ENCODE measurements at places on chromosomes 6 and 20.

DNA sequence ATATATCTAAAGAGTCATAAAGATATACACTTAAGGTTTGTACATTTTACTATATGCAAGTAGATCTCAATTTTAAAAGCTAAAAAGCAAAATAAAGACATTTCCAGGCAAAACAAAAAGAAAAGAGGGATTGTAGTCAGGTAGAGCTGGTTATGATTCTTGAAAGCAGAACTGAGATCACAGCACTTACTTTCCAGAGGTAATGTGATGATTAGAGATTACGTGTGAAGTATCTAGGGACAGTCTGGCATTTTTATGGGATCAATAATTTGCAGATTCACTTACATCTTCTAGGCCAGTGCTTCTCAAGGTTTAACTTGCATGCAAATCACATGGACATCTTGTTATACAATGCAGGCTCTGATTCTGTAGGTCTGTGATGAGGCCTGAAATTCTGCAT is 595.5 kb downstream of the KIF16B start:
- no peaks in the 10 kb centered on the region for H3K36me3 ChIP-seq
- no peak overlapping the region for H3K27ac ChIP-seq
- H3K4me1 ChIP-seq, result no peaks in the 10 kb centered on the region
- H3K4me3 ChIP-seq, result no peak overlapping the region
- no peak for DNase-seq

DNA sequence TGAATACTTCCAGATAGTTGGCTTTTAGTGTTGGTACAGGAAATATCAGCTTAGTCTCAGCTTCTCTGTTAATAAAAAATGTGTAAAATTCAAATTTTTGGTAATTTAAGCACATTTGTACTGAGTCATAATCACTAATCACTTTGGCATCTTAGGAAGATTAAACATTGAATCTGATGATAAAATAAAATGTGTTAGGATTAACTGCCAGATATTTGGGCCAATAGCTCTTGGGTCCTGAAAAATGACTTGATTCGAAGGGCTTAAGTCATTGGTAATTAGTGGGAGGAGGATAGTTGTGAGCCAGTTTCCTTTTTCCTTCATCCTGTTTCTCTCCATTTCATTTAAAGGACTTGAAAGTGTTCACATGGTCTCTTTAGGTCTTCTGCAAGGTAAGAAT is 426.1 kb downstream of the RFPL4B start:
- H3K36me3 ChIP-seq, result no peaks in the 10 kb centered on the region
- no peak overlapping the region for H3K4me3 ChIP-seq
- H3K4me1 ChIP-seq, result no peaks in the 10 kb centered on the region
- DNase-seq, result no peak
- no peak overlapping the region for H3K27ac ChIP-seq

DNA sequence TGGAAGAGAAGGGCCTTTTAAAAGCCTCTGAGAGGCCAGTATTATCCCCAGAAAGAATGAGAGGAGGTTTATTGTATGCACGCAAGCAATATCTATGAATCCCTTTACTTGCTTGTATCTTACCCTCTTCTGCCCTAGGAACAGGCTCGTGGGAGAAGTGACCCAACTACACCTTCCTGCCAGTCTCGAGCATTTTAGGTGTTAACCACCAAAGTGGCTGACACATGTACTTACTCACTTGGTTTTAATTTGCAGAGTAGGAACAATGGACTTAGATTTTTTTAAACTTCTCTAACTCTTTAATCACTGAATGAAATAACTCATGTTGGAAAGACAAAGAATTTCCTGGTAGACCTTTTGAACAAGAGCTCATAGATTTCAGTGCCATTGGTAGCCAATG is 296.9 kb downstream of the PLCB1 start:
- DNase-seq, result no peak
- no peak overlapping the region for H3K4me3 ChIP-seq
- H3K27me3 ChIP-seq, result no peaks in the 10 kb centered on the region
- peaks cover 3% of the 10 kb centered on the region for H3K4me1 ChIP-seq

GRCh38 chr6:159831373-159831679 is 31.2 kb downstream of the PNLDC1 start:
- H3K27me3 ChIP-seq, result no peaks in the 10 kb centered on the region
- no peak overlapping the region for H3K27ac ChIP-seq
- H3K4me1 ChIP-seq, result peaks cover 17% of the 10 kb centered on the region
- no peaks in the 10 kb centered on the region for H3K36me3 ChIP-seq
- DNase-seq, result no peak

DNA sequence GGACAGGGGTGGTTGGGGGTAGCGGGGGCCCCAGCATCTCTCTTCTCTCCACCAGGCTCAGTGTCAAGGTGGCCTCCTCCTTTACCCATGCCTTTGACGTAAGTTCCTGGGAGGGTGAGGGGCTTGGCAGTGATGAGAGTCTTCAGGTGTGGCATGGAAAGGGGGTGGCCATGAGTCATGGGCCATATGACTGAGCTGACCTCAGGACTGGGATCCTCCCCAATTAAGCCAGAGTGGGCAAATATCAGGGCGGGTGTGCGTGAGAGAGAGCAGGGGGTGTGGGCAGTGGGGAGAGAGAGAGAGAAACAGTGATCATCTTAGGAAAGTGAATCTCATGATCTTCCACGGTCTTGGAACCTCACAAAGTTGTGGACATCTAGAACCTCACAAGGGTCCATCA is 8.2 kb upstream of the BPIFB4 start:
- no peaks in the 10 kb centered on the region for H3K4me1 ChIP-seq
- H3K27ac ChIP-seq, result no peak overlapping the region
- H3K4me3 ChIP-seq, result no peak overlapping the region
- no peak for DNase-seq
- no peaks in the 10 kb centered on the region for H3K36me3 ChIP-seq

DNA sequence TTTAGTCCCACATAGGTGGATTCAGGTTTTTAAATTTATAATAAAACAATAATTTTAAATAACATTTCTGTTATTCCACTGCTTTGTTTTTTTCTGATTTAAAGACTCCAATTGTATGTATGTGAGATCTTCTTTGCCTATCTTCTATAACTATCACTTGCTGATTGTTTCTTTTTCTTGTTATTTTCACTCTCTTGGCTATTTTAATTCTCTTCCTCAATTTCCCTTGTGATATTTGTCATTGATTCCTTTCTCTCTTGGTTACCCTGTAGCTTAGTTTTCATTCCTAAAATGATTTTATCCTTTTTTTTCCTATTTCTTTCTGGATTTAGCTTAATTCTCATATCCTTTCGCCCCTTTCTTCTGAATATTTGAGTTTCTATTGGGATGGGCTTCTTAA is 227.3 kb upstream of the TENT5A start:
- no peak overlapping the region for H3K27ac ChIP-seq
- no peak for DNase-seq

GRCh38 chr6:138441965-138442364 is 37.9 kb downstream of the HEBP2 start:
- no peak for DNase-seq
- H3K36me3 ChIP-seq, result no peaks in the 10 kb centered on the region
- H3K27me3 ChIP-seq, result no peaks in the 10 kb centered on the region
- no peak overlapping the region for H3K27ac ChIP-seq

DNA sequence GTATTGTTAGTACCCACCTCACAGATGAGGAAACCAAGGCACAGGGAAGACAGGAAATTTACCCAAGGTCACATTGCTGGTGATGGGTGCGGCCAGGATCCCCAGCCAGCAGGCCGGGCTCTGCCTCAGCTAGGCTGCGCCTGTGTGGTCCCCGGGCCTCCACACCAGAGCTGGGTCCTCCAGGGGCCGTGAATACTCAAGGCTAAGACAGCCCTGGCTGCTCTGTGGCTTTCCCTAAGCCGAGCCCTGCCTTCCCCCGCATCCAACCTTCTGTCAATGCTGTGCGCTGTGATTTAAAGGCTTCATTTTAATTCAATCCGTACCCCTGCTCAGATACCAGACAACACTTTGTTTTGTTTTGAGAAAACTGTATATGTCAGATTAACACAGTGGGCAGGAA is 246.7 kb downstream of the TTLL2 start:
- H3K36me3 ChIP-seq, result no peaks in the 10 kb centered on the region
- no peaks in the 10 kb centered on the region for H3K4me1 ChIP-seq
- no peak overlapping the region for H3K27ac ChIP-seq
- DNase-seq, result no peak
- H3K4me3 ChIP-seq, result no peak overlapping the region

GRCh38 chr20:63293456-63293855 is 470 bp downstream of the COL20A1 start:
- H3K4me1 ChIP-seq, result peaks cover 12% of the 10 kb centered on the region
- no peak overlapping the region for H3K27ac ChIP-seq
- H3K36me3 ChIP-seq, result no peaks in the 10 kb centered on the region
- no peak for DNase-seq
- H3K4me3 ChIP-seq, result no peak overlapping the region

- no peaks in the 10 kb centered on the region for H3K36me3 ChIP-seq
- no peaks in the 10 kb centered on the region for H3K27me3 ChIP-seq
- H3K27ac ChIP-seq, result no peak overlapping the region
- no peaks in the 10 kb centered on the region for H3K4me1 ChIP-seq
Measured at GRCh38 chr20:11867291-11867919, 50.3 kb upstream of the BTBD3 start.

- H3K4me1 ChIP-seq, result no peaks in the 10 kb centered on the region
- H3K27ac ChIP-seq, result no peak overlapping the region
- H3K4me3 ChIP-seq, result no peak overlapping the region
- DNase-seq, result no peak
- no peaks in the 10 kb centered on the region for H3K27me3 ChIP-seq
- no peaks in the 10 kb centered on the region for H3K36me3 ChIP-seq
Measured at GRCh38 chr6:68958327-68958726, 323.2 kb downstream of the ADGRB3 start.

- H3K27ac ChIP-seq, result no peak overlapping the region
- DNase-seq, result no peak
- H3K4me3 ChIP-seq, result no peak overlapping the region
Measured at GRCh38 chr6:99091985-99092384, 144.2 kb upstream of the FBXL4 start.

DNA sequence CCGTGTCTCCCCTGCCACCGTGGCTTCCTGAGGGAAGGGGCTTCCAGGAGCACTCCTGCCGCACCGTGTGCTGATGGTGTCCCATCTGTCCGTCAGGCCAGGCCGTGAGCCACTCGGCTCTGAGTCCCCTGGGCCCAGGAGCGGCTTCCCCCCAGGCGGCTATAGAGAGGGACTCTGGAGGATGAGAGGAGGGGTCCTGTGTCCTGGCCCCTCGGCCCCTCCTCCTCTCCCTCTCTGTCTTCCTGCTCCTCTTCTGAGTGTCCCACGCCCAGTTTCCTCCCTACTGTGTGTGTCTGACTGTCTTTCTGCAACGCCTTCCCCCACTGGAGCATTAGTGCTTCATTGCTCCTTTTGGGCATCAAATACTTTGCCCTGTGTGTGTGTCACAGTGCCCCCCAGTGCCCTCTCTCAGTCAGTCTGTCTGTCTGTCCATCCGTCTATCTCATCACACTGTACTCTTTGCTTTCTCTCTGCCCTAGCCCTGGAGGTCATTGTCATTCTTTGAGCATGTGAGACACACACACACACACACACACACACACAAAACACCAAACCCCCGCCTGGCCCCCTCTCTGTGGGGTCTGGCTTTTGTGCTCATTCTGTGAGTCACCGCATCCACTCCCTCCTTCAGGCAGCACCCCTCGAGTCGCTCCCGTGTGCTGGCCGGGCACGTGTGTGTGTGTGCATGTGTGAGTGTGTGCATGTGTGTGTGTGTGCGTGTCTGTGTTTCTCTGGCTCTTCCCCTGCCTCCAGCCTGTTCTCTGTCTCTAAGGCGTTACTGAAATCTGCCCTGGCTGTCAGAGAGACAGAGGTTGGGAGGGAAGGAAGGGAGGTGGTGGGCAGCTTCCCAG is 71.9 kb downstream of the SRC start:
- H3K27ac ChIP-seq, result no peak overlapping the region
- no peak for DNase-seq
- no peaks in the 10 kb centered on the region for H3K36me3 ChIP-seq
- H3K4me3 ChIP-seq, result no peak overlapping the region
- no peaks in the 10 kb centered on the region for H3K4me1 ChIP-seq
- H3K27me3 ChIP-seq, result no peaks in the 10 kb centered on the region

- DNase-seq, result no peak
- H3K36me3 ChIP-seq, result no peaks in the 10 kb centered on the region
- H3K27me3 ChIP-seq, result peaks cover 5% of the 10 kb centered on the region
- H3K4me3 ChIP-seq, result no peak overlapping the region
Measured at GRCh38 chr6:2734488-2735166, 16.1 kb downstream of the MYLK4 start.

GRCh38 chr6:170035901-170036304 is 255.0 kb downstream of the DLL1 start:
- no peak for DNase-seq
- no peak overlapping the region for H3K27ac ChIP-seq
- no peaks in the 10 kb centered on the region for H3K4me1 ChIP-seq
- H3K36me3 ChIP-seq, result no peaks in the 10 kb centered on the region

DNA sequence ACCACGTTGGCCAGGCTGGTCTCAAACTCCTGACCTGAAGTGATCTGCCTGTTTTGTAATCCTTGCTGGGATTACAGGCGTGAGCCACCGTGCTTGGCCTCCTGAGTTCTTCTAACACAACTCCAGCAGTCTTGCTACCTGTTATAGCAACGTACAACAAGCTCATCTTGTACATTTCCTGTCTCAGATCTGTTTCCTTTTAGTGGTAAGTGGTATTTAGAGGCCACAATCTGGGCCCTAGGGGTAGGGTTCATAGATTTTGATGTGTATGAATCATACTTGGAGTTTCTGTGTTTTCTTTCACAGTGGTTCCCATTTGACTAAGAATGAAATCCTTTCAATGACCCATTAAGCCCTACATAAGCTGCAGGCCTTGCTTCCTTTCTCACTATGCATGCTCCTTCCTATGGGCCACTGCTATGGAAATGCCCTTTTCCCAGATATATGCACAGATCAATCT is 27.1 kb upstream of the SYNCRIP start:
- no peak overlapping the region for H3K4me3 ChIP-seq
- peak overlapping the region; percentile 30 for H3K27ac ChIP-seq
- H3K27me3 ChIP-seq, result no peaks in the 10 kb centered on the region
- no peak for DNase-seq

- no peaks in the 10 kb centered on the region for H3K36me3 ChIP-seq
- H3K27ac ChIP-seq, result no peak overlapping the region
- no peaks in the 10 kb centered on the region for H3K4me1 ChIP-seq
Measured at GRCh38 chr6:8215631-8216030, 113.3 kb upstream of the EEF1E1 start.

DNA sequence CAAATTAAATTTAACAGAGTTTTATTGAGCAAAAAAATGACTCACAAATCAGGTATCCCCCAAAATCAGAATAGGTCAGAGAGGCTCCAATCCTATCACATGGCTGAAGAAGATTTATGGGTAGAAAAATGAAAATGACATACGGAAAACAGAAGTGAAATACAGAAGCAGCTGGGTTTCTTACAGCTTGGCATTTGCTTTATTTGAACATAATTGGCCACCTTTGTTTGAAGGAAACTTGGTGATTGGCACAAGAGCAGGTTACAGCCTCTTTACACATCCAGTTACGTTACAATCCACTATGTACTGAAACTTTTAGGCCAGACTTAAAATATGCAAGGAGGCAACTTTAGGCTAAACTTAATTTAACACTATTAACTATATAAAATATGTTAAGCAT is 11.7 kb upstream of the TREM2 start:
- no peaks in the 10 kb centered on the region for H3K4me1 ChIP-seq
- DNase-seq, result no peak
- H3K27me3 ChIP-seq, result no peaks in the 10 kb centered on the region
- H3K4me3 ChIP-seq, result no peak overlapping the region

Data from CD8-positive, alpha-beta memory T cell (primary cell).